ENCODE measurements at places on chromosomes 2 and 18.

DNA sequence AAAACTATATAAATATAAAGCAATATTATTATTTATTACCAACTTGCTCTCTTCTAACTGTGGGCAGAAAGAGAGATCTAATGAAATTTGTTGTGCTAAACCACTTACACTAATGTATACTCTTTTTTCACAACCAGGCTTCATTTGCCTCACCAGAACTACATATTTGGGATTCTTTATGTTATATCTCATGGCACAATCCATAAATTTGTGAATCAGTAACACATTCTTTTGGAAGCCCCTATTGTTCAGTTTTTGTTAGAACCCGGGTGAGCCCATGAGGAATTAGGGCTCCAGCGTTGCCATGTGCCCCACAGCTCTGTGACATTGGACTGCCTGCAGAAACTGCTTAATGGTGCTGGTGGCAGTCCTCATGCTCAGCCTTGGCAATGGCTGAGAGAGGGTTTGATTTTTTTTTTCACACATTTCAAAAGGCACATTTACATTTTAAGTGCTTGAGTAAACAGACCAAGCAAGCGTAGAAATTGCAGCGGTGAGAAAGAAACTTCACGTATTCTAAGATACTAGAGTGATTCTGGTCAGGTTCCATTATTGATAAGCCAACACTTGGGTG is 15.3 kb downstream of the VIT start:
- DNase-seq, result no peak

DNA sequence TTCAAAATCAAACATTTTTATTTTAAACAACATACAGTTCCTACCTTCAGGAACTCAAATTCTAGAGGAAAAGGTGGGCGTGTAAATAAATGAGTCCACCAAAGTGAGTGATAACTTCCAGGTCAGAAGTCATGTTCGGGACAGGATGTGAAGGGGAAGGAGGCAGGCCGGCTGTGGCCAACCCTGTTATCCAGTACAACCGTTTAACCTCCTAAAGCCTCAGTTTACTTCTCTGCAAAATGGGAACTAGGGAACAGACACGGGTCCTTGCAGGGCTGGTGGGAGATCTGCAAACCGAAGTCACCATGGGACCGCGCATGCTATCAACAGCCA is 373 bp downstream of the EIPR1 start:
- no peak for DNase-seq

DNA sequence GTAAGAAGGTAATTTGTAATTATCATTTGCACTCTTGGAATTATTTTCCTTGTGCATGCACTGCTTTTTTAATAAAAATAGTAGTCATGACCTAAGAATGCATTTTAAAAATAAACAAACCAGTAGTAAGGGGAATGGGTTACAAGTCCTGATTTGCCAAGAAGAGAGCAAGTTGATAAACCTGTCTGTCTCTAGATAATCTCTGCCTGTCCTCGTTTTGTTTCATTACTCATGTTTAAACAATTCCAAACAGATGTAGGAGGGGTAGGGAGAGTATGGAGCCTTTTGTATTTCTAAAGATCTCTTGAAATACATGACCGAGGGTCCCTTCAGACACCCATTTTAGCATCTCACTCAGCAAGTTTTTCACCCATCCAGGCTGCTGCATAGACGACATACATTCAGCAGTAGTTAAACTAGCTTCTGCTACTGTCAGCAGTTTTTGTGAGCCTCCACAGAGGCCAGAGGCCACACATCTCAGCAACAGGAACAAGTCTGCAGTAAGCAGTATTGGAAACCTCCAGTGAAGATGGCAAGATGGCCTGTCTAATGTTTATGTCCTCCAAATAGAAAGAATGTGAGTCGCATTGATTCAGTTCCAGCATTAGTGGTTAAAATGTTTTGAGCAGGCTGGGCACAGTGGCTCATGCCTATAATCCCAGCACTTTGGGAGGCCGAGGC is 2.3 kb upstream of the EXOC6B start:
- DNase-seq, result no peak

- no peak for DNase-seq
Measured at GRCh38 chr18:24679062-24679461, 218.6 kb downstream of the HRH4 start.

DNA sequence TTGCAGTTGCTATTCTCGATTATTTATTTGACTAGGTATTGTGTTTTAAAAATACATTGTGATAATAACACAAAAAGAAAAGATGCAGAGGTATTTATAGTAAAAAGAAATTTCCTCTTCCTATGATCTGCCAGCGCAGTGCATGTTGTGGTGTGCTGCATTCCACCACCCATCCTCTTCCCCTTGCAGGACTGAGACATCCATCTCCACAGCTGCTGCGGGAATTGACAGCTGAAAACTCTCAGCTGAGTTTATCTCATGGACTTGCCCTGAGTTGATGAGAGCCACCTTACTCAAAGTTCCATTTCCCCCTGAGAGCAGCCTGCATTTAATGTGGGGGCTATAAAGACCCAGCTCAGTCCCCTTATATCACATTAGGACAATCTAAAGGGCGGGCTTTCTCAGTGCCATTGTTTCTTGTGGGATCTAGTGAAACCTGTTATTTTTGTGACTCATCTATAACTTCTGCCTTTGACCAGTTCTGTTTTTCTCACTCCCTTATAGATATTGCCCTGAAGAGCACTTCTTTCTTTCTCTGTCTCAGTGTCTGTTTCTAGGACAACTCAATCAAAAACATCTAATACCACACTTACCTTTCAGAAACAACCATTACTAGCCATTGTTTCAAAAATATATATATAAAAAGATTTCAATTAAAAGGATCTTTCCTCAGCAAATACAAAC is 698.5 kb downstream of the NR4A2 start:
- DNase-seq, result no peak

DNA sequence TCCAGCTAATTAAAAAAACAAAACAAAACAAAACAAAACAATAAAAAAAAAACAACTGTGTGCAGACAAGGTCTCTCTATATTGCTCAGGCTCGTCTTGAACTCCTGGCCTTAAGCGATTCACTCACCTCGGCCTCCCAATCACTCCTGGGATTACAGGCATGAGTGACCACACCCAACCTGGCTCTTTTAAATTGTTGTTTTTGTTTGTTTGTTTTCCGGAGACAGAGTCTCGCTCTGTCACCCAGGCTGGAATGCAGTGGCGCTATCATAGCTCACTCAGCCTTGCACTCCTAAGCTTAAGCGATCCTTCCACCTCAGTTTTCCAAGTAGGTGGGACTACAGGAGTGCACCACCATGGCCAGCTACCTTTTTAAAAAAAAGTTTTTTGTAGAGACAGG is 201.6 kb downstream of the EN1 start:
- no peak for DNase-seq

- DNase-seq, result no peak
Measured at GRCh38 chr18:51988277-51988676, 351.7 kb upstream of the DCC start.

DNA sequence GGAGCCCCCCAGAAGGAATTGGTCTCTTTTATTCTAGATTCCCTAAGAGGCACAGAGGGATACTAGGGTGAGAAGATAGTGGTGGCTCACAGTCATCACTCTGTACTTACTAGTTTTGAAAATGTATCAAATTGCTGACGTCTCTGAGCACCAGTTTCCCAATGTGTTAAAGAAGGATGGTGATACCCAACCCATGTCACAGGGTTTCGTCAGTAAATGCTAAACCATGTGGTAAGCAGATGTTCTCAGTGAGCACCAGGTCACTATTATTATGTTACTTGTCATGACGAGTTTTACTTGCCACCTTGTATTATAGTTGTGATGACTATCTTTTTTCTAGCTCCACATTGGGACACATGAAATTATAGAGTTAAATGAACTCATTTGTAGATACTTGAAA is 54.7 kb downstream of the NEDD4L start:
- no peak for DNase-seq

GRCh38 chr2:224925810-224926100 is 116.5 kb downstream of the DOCK10 start:
- no peak for DNase-seq

GRCh38 chr2:5339473-5339872 is 352.7 kb upstream of the SOX11 start:
- no peak for DNase-seq

GRCh38 chr2:217843324-217843723 is 159.5 kb downstream of the TNS1 start:
- DNase-seq, result no peak

DNA sequence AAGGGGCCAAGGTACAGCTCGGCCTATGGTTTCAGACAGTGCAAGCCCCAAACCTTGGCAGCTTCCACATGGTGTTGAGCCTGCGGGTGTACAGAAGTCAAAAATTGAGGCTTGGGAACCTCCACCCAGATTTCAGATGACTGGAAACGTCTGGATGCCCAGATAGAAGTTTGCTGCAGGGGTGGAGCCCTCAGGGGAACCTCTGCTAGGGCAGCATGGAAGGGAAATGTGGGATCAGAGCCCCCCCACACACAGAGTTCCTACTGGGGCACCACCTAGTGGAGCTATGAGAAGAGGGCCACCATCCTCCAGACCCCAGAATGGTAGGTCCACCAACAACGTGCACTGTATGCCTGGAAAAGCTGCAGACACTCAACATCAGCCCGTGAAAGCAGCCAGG is 15.0 kb upstream of the DNAH7 start:
- DNase-seq, result no peak

- no peak for DNase-seq
Measured at GRCh38 chr2:171201767-171202166, 41.1 kb upstream of the TLK1 start.

GRCh38 chr2:192735447-192735846 is 540.7 kb upstream of the TMEFF2 start:
- DNase-seq, result no peak

DNA sequence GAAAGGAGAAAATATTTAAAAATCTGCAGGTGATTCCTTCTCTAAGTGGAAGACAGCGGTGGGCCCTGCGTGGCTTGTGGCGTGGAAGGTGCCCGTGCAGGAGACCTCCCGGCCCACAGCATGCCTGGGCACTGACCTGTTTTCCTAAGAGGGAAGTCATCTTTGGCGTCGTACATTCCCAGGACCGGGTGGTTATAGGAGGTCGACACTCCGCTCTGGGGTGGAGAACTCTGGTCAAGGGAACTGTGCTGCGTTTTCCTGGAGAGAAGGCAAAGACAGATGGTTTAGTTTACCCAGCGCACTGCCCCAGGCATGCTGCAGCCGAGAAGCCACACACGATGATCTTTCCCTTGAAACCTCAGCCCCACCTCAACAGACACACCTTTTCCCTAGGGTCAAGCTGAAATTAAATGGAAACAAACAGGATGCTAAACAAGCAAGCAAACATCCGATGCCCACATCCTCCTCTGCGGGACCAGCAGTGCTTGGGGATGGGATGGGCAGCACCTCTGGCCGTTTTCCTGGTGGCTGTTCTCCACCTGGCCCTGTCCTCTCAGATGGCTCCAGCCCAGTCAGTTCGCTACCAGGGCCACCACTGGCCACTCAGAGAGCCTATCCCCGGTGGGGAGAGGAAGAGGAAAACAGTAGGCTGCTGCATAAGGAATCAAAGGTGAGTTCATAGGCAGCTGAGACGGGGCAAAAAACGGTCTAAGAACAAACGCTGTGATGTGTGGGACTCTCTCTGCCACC is 244.1 kb downstream of the HDAC4 start:
- DNase-seq, result no peak

GRCh38 chr18:7038330-7038851 is 79.2 kb downstream of the LAMA1 start:
- DNase-seq, result no peak

GRCh38 chr18:22475426-22476100 is 57.8 kb upstream of the CTAGE1 start:
- no peak for DNase-seq

DNA sequence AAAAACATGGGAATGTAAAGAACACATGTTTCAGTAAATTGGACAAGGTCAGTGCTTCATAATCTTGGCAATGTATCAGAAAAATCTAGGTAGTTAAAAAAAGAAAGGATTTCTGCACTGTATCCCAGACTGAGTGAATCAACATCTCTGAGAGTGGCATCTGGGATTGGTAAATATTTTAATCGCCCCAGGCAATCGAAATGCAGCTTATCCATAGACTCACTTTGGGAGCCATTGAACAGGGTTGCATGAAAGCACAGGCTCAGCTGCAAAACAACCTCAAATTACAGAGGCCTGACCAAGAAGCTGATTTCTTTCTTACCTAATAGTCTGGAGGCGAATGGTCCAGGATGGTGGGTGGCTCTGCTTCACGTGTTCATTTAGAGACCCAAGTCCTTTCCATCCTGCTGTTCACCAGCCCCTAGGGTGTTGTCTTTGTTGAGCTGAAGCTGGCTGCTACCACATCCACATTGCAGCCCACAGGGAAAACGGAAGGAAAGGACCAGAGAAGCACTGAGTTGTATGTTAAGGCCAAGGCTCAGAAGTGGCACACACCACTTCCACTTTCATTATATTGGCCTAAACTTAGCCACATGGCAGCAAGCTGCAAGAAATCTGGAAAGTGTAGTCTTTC is 59.0 kb downstream of the MOGAT1 start:
- DNase-seq, result no peak

GRCh38 chr18:40672590-40672989 is 1282.4 kb upstream of the PIK3C3 start:
- DNase-seq, result no peak

- DNase-seq, result no peak
Measured at GRCh38 chr2:235293061-235293460, 200.8 kb upstream of the AGAP1 start.

DNA sequence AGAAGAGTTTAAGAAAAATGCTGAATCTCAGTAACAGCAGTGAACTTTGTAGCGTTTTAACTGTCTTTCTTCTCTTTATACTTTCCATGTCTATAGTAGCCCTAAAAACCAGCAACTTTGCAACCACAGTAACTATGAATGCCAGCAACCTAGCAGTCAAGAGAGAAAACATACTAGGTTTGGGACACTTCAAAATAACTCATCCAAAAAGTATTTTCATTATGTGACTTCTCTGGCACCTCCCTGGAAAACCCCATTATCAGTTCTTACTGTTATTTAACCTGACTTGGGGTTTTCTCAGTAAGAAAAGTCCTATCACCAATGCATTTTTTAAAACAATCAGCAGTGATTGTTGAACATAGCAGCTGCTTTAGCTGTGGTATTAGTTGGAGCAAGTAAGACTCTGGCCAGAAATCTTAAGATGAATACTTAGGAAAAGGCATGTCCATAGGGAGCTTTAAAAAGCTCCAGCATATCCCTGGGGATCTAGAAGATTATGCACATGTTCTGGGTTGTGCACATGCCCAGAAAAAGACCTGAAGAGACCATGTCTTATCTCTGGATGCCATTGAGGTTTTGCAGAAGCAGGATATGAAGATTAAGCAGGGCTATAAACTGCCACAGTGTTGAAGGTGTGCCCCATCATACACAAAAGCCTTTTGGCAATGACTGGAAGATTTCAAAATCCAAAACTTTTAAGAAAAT is 411.3 kb downstream of the CMPK2 start:
- no peak for DNase-seq

GRCh38 chr2:137826373-137827372 is 137.6 kb upstream of the HNMT start:
- no peak for DNase-seq
